Chondrocyte (in vitro differentiated cells): ENCODE measurements at places on chromosomes 6 and 20.

DNA sequence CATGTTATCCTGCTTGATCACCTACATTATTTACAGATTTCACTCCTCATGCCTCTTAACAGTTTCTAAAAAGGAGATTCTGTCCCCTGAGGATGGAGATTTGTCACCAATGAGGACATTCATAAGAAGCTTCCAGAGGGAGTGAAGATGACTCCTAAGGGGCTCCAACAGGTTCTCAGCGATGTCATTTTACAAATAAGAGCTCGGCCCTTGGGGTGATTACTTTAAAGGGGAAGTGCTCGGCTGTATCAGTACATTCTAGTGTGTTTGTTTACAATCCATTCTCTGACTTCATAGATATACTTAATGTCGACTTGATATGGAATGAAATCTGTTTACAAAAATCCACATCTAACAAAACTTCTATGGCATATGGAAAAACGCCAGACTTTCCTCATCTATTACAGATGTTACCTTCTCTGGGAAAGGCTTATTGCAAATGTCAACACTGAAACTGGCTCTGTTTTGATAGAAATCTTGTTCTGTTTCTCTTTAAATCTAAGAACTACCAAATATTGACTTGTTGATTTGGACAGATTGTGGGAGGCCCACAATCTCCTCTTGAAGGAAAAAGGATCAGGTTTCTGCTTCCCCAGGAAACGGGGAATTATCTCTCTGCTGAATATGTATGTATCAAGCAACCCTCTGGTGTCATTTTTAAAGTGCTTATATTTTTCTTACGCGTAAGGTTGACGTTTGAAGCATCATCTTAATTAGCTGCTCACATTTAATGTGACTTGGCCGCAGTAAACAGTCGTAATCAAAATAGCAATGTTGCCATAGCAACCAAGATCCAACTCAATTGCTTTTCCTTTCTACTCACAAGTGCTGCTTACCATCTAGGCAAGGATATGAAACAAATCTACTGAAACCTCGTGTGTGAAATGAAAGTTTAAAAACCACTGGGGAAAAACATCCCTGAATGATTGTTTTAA is 95.7 kb downstream of the SHLD1 start:
- DNase-seq: no peak

DNA sequence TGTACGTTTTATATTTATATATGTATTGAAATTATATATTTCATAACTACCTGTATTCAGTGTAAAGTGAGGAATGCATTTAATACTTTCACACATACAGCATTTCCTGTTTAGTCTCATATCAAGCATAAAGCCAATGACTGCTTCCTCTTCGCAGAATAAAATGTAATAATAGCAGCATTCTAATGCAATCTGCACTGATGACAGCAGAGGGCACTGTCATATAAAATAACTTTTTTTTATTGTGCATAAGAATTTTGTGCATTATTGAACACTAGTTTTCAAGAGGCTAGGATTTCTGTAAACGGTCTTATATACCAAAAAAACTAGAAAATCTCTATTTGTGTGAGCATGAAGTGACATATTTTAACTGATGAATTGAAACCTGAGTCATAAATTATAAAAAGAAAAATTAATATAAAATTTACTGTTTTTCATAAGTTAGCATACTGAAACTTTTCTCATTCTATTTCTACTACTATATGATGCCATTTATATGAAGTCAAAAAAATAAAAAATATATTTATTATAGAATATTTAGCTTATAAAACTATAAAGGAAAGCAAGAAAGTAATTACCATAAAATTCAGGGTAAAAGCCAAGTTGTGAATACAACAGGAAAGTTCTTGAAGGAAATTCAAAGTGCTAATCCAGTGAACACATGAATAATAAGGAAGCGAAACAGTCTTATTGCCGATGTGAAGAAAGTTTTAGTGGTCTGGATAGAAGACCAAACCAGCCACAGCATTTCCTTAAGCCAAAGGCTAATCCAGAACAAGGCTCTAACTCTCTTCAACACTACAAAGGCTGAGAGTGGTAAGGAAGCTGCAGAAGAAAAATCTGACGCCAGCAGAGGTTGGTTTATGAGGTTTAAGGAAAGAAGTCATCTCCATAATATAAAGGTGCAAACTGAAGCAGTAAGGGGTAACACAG is 36.3 kb downstream of the RNF146 start:
- DNase-seq: no peak

- DNase-seq: no peak
These were observed 14.6 kb upstream of the SLC22A2 start for GRCh38 chr6:160273196-160273595.

DNA sequence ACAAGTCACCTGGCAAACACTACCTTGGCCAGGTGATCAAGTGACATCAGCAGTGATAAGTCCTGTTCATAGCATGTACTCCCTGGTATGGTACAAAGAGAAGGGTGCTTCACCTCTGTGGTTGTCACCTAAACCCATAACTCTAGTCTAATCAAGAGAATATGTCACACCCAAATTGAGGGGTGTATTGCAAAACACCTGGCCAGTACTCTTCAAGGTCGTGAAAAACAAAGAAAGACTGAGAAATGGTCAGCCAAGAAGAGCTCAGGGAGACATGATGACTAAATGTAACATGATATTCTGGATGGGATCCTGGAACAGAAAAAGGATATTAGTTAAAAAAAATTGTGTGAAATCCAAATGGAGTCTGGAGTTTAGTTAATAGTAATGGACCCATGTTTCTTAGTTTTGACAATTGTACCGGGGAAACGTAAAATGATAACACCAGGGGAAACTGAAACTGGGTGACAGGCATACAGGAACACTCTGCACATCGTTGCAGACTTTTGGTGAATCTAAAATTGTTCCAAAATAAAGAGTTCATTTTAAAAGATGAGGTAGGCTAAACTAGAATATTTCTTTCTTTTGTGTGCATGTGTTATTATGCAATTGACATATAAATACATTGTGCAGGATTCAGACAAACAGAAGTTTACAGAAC is 262.0 kb downstream of the CDC5L start:
- no peak for DNase-seq

GRCh38 chr20:34017610-34018009 is 23.9 kb downstream of the RALY start:
- no peak for DNase-seq

GRCh38 chr6:170178561-170179477 is 112.1 kb downstream of the DLL1 start:
- peak; percentile 81 for DNase-seq

- no peak for DNase-seq
These were observed 518.6 kb downstream of the PKHD1 start for GRCh38 chr6:51568771-51569170.

- DNase-seq: no peak
These were observed 24.2 kb upstream of the PAQR8 start for GRCh38 chr6:52337633-52338290.

DNA sequence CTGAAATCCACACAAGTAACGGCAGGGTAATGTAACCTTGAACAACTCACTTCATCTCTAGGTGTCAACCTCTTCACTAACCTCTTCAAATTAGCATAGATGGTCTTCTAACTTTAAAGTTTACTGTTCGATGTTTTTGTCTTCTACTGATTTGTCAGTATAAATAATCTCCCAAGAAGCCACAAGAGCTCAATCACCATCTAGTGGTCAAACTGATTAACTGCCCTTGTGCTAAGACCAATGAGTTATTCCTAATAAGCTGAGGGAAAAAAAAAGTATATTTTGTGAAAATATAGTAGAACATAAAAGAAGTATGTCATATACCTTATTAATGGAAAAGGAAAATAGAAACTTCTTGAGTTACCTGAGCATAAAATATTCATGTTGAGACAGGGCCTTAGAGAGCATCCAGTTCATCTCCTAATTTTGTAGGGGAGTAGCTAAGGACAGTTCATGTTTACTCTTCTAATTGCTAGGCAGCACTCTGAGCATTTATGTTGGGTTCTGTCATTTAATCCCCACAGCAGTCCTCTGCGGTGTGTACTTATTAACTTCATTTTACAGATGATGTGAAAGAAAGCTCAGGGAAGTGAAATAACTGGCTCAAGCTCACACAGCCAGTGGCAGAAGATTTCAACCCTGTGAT is 317.1 kb downstream of the ESR1 start:
- no peak for DNase-seq

DNA sequence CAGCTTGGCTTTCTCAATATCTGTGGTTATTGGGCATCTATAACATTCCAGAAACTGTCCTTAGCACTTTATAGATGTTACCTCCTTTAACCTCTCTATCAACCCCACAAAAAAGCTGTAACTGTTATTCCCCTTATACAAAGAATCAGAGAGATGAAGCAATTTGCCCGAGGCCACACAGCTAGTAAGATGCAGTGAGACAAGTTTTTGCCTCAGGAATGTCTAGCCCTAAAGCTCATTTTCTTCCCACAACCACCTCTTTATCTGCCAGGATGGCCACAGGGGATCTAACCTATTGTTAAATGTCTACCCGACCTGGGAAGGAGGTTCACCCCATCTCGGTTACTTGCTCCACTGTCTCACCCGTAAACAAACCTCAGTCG is 31.9 kb upstream of the TCP11 start:
- DNase-seq: no peak

DNA sequence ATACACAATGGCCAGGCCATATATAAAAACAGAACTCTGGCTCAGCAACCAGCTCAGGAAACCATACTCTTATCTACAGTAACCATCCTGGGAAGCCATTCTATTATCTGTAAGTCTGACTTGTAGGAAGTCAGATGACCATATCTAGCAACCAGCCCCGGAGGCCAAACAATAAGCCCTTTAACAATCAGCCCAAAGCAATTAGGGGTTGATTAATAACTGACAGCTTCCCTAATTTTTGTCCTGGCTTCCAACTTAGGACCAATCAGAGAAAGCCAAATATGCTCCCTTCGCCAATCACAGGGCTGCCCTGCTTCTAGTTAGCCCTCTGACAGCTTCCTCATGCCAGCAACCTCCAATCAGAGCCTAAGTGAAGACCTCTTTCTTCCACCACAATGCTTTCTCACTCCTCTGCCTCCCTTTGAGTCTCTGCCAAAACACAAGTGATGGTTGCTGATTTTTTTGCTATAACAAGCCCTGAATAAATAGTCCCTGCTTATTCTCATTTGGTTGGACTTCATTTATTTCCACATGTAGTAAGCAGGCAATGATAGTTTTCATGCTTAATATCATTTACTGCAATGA is 37.8 kb upstream of the STXBP5 start:
- DNase-seq: no peak

DNA sequence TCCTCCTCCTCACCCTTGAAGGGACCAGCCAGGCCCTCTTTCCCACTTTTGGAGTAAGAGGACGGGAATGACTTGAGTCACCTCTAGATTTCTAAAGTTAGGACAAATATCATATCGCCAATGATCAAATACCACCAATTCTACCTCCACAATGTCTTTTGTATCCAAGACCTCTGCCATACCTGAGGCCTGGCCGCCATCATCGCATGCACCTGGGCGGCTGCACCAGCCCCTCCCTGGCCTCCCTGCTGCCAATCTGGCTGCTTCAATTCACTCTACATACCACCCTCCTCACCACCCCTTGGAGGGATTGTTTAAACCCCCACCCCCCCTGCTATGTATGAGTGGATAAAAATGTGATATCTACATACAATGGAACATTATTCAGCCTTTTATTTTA is 75.0 kb upstream of the RALY start:
- no peak for DNase-seq

GRCh38 chr6:168655462-168656152 is 214.6 kb downstream of the SMOC2 start:
- DNase-seq: no peak

DNA sequence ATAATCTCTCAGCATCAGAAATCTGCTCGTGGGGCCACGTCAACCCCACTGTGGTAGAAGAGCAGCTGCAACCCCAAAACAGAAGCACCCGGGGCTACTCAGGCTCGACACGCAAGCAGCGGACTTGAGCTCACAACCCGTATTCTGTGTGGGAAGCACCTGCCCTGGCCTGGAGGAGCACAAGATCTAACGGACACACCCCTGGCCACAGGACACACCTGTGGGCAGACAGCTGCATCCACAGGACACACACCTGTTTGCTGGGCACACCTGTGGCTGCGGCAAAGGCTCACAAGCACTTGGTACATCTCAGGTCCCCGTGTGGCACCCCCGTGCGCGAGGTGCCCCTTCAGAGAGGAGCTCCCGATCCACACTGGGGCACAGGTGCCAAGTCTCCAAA is 36.5 kb downstream of the ZBTB46 start:
- no peak for DNase-seq

DNA sequence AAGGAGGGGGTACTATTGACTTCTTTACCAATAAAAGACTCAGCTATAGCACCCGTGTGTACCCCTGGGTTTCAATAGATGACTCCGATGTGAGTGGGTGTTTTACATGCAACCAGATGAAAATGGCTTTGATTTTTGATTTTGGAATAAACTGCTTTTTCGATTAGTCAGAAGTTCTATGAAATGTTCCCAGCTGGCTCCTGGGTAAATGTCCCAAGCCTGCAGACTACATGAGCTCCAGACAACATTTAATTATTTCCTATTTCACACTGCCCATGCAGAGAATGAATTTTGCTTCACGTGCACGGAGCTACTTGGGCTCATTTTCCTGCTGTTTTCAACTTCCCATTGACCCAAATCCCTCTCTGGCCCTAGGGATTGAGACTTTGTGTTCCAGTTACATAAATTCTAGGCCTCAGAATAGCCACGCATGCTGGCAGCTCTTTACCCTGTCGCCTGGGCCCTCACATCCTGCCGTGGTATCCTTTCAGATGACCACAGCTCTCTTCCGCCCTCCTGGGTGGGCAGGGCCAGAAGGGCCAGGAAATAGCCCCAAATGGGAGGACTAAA is 59.7 kb downstream of the GPR6 start:
- DNase-seq: no peak

DNA sequence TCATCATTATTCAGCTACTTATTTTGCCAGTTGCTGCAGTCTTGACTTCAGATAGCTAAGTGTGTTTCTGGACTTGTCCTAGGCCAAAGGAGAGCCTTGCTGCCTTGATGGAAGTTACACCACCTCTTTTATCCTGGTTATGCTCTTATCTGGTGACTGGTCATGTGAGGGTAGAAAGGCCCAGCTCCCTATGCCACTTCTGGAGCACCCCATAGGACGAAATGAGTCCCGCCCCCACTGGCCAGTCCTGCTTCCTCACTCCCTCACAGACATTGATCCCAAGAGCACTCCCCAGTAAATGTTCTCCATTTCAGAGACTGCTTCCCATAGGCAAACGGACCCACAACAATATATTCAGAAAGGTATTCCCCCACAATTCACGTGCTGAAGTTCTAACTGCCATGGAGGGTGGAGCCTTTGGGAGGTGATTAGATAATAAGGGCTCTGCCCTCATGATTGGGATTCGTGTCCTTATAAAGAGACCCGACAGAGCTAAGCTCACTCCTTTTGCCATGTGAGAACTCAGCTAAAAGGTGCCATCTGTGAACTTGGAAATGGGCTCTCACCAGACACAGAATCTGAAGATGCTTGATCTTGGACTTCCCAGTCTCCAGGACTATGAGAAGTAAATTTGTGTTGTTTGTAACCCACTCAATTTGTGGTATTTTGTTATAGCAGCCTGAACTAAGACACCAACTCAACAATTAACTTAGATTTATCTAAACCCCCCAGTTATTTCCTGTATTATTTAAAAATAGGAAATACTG is 21.5 kb upstream of the ELOVL2 start:
- no peak for DNase-seq
